ENCODE measurements at places on chromosomes 6 and 20.
A peak's percentile ranks its signal among the peaks of the same experiment; 100 is the strongest.

- H3K4me3 ChIP-seq, result peak overlapping the region; percentile 16
- DNase-seq, result no peak
- peaks cover 20% of the 10 kb centered on the region for H3K4me1 ChIP-seq
Measured at GRCh38 chr6:44932651-44933091, 395.5 kb upstream of the RUNX2 start.

DNA sequence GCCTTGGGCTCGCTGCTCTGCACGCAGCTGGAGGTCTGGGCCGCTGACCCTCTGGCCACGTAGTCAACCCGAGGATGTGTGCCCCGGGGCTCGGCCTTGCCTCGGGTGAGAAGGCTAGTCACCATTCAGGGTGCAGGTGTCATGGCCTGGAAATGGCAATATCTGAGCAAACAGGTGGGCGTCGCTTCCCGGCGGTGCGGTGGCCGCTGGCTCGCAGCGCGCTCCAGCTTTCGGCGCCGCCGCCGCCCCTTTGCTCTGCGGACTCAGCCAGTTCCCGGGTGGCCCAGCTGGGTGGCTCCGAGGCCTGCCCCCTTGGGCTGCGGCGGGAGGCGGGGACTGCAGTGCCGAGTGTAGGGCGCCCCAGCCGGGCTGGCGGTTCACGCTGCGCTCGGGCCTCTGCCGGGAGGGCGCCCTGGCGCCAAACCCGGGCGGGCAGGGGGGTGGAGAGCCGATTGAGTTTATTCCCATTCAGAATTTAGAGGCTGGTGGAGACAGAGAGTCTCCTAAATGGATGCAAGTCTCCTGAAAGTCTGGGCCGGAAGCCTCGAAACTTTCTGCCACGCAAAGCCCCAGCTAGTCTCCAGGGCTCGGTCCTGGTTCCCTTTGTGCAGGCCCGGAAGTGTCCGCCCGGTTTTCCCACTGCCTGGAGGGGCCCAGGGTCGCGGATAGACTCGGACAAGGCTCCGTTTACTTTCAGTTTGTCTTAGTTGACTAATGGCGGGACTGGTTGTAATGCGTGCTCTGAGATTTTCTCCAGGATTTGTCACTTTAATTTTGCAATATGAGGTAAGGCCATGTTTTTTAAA is 11.3 kb upstream of the TFAP2A start:
- H3K4me1 ChIP-seq, result peaks cover 49% of the 10 kb centered on the region
- no peaks in the 10 kb centered on the region for H3K36me3 ChIP-seq
- peak overlapping the region; percentile 90 for H3K27ac ChIP-seq
- peaks cover 47% of the 10 kb centered on the region for H3K27me3 ChIP-seq

DNA sequence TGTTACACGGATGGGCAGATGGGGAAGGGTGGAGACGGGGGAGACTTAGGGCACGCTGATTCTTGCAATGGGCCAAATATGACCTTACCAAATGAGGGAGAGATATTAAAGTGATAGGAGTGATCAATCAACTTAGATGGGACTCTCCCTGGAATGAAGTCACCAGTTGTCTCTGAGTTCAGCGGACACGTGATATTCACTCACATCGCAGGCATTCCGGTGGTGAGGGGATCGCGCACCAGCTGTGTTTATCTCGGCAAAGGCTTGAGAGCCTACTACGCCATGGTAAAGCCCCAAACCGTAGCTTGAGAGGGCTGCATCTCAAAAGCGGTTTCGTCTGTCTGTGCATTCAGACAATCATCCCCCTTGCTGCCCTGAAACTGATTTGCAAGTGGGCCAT is 5.5 kb downstream of the BMP7 start:
- peaks cover 13% of the 10 kb centered on the region for H3K27me3 ChIP-seq
- peak overlapping the region; percentile 43 for H3K4me3 ChIP-seq
- no peaks in the 10 kb centered on the region for H3K36me3 ChIP-seq
- H3K27ac ChIP-seq, result peak overlapping the region; percentile 91

DNA sequence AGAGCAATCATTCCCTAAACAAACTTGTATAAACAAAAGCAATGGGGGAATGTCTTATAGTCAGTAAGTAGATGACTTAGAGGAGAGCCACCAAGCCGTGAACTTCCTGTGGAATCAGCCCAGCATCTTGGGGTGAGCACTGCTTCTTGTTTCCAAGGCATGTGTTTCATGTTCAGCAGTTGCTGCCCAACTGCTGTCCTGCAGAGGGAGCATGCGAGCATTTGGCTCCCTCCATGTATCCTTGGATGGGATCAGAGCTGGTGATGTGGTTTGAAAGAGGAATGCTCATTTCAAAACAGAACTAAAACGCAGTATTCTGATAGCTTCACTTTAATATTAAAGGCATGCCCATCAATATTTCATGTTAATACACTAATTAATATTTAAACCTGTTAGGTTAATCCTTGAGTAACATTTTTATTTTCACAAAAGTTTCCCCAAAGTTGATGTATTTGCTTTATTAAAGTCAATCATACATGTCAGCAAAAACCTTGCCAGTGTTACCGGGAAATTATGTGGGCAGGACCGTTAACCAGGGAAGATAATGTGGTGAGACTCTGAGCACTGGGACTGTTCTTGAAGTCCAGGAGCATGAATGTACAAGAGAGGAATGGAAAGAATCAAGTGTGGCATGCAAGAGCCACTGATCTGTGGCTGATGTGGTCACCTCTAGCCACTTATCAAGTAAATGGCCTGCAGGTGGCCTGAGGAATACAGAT is 172.1 kb upstream of the GGTLC1 start:
- no peaks in the 10 kb centered on the region for H3K4me1 ChIP-seq
- no peaks in the 10 kb centered on the region for H3K36me3 ChIP-seq
- no peaks in the 10 kb centered on the region for H3K27me3 ChIP-seq
- no peak overlapping the region for H3K4me3 ChIP-seq
- no peak overlapping the region for H3K27ac ChIP-seq

- no peak overlapping the region for H3K4me3 ChIP-seq
- H3K27me3 ChIP-seq, result no peaks in the 10 kb centered on the region
- H3K4me1 ChIP-seq, result peaks cover 17% of the 10 kb centered on the region
- H3K36me3 ChIP-seq, result no peaks in the 10 kb centered on the region
Measured at GRCh38 chr6:121497970-121498375, 62.5 kb downstream of the GJA1 start.

DNA sequence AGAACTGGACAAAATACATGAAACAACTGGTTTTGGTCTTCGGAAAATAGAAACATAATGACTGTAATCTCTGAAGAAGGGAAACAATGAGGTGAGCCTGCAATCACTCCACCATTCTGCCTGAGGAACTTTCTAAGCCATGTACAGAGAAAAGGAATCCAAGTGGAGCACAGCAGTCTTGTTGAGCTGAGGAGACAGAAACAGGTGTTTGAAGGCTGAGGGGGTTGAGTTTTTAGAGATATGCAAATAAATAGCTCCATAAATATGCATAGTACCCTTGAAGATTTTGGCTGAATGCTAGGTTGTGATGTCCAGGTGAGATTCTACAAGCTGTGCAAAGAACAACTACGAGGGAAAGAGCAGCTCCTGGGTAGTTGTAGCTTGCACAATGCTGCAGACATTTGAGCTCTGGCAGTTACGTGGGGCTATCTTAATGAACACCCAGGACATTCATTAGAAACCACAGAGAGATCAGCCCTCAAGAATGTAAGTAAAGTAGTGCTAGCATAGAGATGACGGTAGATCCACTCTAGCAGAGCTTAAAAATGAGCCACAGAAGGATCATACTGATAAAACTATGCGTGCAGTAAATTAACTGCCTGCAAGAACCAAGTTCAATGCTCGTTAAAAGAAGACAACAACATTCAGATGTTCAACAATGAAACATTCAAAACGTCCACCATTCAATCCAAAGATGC is 24.3 kb downstream of the TUBB2B start:
- no peak overlapping the region for H3K4me3 ChIP-seq
- peaks cover 2% of the 10 kb centered on the region for H3K27me3 ChIP-seq
- DNase-seq, result no peak
- no peaks in the 10 kb centered on the region for H3K36me3 ChIP-seq
- peaks cover 3% of the 10 kb centered on the region for H3K4me1 ChIP-seq
- no peak overlapping the region for H3K27ac ChIP-seq

DNA sequence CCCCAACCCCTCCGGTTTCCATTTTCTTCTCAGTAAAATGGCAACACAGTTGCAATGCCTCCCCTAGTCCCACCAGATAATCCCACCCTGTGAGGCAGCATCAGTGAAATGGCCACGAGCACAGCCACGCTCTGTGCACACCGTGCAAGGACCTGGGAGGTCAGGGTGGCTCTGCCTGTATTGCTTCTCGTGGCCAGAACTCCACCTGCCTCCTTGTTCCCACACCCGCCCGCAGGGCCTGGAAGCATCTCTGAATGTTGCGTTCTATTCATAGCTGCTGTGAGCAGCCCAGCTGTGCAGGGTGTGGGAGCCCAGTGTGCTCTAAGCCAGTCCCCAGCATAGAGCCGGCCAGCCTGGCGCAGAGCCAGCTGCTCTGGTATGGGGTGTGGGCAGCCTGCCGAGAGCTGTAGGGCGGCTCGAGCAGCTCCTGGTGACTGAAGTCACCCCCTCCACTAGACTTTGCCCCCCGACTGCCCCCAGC is 161.1 kb downstream of the DLL1 start:
- H3K4me3 ChIP-seq, result no peak overlapping the region
- no peaks in the 10 kb centered on the region for H3K27me3 ChIP-seq
- DNase-seq, result peak; percentile 83
- no peaks in the 10 kb centered on the region for H3K36me3 ChIP-seq

- H3K36me3 ChIP-seq, result no peaks in the 10 kb centered on the region
- DNase-seq, result no peak
- H3K4me3 ChIP-seq, result no peak overlapping the region
- H3K4me1 ChIP-seq, result no peaks in the 10 kb centered on the region
- H3K27me3 ChIP-seq, result peaks cover 2% of the 10 kb centered on the region
Measured at GRCh38 chr20:45459606-45460005, 9.9 kb upstream of the WFDC2 start.

- no peaks in the 10 kb centered on the region for H3K36me3 ChIP-seq
- H3K4me1 ChIP-seq, result peaks cover 25% of the 10 kb centered on the region
- H3K27ac ChIP-seq, result peak overlapping the region; percentile 50
- peaks cover 53% of the 10 kb centered on the region for H3K27me3 ChIP-seq
- no peak for DNase-seq
- H3K4me3 ChIP-seq, result peak overlapping the region; percentile 71
Measured at GRCh38 chr6:26327450-26328264, 37.3 kb upstream of the BTN3A2 start.

- H3K27ac ChIP-seq, result no peak overlapping the region
- H3K4me3 ChIP-seq, result no peak overlapping the region
- H3K36me3 ChIP-seq, result peaks cover 7% of the 10 kb centered on the region
- H3K27me3 ChIP-seq, result no peaks in the 10 kb centered on the region
- peaks cover 19% of the 10 kb centered on the region for H3K4me1 ChIP-seq
Measured at GRCh38 chr6:158353883-158354877, 41.9 kb downstream of the TULP4 start.

DNA sequence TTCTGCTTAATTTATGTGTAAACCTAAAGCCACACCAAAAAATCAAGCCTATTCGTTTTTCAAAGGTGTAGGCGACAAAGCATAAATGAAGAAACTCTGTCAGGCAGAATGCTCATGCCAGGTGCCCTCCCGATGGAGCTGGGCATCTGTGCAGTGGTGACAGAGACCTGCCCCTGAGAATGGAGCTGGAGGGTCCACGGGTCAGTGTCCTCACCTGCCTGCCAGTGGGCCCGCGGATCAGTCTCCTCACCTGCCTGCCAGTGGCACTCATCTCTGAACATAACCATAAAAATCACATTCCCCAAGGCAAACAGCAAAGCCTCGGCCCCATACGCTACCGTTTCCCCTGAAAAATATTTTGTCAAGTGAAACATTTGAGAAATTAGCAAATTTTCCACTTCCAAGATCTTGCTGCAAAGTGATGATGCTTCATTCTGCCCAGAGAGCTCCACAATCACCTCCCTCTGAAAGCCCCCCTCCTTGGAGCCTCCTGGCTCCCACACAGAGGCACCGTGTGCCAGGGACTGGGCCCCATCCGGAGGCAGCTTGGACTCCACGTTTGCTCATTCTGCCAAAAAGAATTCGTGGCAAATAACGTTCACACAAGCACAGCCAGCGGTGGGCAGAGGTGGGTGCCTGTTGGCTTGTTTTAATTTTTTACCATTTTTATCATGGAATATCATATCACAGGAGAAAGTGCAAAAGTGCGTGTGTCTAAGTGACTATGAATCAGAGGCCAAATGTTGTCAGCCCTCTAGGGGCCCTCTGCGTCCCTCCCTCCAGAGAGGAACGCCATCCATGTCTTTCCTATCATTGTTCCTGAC is 88.8 kb downstream of the YTHDF1 start:
- peak; percentile 19 for DNase-seq
- no peak overlapping the region for H3K4me3 ChIP-seq
- H3K4me1 ChIP-seq, result no peaks in the 10 kb centered on the region
- no peaks in the 10 kb centered on the region for H3K36me3 ChIP-seq

GRCh38 chr6:70738028-70738427 is 70.3 kb downstream of the SMAP1 start:
- H3K27ac ChIP-seq, result no peak overlapping the region
- no peak for DNase-seq

DNA sequence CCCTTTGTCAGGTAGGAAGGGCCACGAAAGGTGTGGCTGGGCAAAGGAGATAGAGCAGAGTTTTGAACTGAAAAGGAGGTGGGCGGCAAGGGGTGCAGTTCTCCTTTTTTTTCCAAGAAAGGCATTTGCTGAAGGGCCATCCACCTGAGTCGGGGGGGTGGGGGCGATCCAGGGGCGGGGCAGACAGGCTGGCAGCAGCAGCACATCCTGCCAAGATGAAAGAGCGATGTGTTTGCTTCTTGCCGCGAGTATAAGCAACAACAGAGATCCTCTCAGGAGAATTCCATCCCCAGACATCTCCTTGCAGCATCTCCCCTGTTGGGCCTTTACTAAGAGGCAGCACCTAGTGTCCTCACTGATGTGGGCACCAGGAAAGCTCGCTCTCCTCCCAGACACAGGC is 516.5 kb downstream of the CD83 start:
- H3K4me1 ChIP-seq, result peaks cover 8% of the 10 kb centered on the region
- no peak overlapping the region for H3K4me3 ChIP-seq
- no peak overlapping the region for H3K27ac ChIP-seq
- H3K36me3 ChIP-seq, result no peaks in the 10 kb centered on the region

- H3K4me1 ChIP-seq, result no peaks in the 10 kb centered on the region
- H3K27me3 ChIP-seq, result no peaks in the 10 kb centered on the region
- H3K27ac ChIP-seq, result no peak overlapping the region
- H3K36me3 ChIP-seq, result no peaks in the 10 kb centered on the region
- H3K4me3 ChIP-seq, result no peak overlapping the region
Measured at GRCh38 chr6:163226181-163226835, 188.2 kb upstream of the QKI start.

DNA sequence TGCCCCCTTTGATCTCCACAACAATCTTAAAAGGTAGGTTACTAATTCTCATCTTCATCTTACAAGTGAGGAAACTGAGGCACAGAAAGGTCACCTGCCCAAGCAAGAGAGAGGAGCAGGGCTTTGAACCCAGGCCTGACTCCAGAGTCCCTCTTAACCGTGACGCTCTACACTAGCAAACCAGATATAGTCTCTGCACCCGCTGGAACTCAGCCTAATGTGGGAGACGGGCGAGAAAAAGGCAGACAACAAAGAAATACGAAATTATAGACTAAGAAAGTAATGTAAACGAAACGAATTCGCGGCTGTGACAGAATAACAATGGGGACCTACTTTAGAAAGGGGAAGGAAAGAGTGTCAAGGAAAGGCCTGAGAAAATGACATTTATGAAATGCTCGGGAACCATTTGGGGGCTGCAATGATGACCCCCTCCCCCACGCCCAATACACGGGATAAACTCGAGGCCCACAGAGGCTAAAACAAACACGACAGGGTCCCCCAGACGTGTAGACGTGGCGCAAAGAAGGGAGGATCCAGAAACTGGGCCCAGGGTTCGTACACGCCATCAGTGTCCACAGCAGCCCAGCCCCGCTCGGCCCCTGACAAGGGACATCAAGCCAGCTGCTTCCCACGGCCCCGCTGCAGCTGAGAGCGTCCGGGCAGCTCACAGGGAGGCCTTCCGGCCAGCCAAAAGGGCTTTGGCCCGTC is 637 bp downstream of the TRPC4AP start:
- no peaks in the 10 kb centered on the region for H3K27me3 ChIP-seq
- peaks cover 3% of the 10 kb centered on the region for H3K36me3 ChIP-seq
- H3K4me1 ChIP-seq, result peaks cover 26% of the 10 kb centered on the region
- peak overlapping the region; percentile 88 for H3K4me3 ChIP-seq
- DNase-seq, result no peak
